ENCODE measurements at places on chromosomes 16 and 17.

- peak; percentile 36 for DNase-seq
Observed at GRCh38 chr17:81120149-81120484, 45.2 kb upstream of the PVALEF start.

DNA sequence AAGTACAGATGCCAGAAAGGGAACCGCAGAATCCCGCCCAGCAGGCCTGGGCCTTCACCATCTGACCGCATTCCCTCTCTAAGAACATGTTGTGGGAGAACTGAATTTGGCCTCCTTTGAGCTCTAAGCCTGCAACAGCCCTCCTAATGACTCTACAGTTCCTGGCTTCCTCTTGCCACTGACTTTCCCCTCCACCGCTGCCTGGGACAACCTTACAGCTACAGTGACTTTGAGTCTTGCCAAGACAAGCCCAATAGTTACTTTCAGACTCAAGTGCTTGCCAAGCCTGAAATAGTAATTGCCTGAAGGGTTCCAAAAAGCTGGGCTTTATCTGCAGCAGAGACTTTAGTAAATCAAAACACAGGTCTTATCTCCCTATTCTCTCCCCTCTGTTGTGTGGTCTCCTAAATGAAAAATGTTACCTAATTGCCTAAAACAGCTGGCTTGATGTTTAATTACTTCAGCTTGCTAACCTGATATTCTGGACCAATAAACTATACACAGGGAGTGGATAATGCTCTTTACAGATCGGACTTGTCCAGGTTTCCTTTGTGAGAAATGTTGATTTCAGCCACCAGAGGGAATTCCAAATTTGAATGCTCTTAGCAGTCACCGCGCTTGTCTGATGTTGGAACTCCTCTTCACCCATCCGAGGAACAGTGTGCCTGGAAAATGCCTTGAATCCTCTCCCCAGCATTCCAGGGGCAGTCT, 85.1 kb upstream of the TBX2 start:
- peak; percentile 34 for DNase-seq

GRCh38 chr16:77562497-77562896, 127.7 kb upstream of the ADAMTS18 start:
- no peak for DNase-seq

DNA sequence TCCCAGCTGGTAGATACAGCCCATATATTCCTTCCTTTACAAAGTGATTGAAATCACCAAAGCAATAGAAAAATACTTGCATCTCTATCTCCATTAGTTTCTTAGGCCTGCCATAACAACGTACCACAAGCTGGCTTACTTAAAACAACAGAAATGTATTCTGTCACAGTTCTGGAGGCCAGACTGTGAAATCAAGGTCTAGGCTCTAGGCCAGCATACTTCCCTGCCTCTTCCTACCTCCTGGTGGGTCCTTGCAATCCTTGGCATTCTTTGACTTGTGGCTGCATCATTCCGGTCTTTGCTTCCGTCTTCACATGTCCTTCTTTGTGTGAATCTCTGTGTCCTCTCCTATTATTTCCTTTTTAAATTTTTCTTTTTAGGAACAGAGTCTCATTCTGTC, 62.5 kb downstream of the ERCC4 start:
- DNase-seq: no peak

- no peak for DNase-seq
Observed at GRCh38 chr16:2792940-2793339, 5.3 kb upstream of the PRSS41 start.

DNA sequence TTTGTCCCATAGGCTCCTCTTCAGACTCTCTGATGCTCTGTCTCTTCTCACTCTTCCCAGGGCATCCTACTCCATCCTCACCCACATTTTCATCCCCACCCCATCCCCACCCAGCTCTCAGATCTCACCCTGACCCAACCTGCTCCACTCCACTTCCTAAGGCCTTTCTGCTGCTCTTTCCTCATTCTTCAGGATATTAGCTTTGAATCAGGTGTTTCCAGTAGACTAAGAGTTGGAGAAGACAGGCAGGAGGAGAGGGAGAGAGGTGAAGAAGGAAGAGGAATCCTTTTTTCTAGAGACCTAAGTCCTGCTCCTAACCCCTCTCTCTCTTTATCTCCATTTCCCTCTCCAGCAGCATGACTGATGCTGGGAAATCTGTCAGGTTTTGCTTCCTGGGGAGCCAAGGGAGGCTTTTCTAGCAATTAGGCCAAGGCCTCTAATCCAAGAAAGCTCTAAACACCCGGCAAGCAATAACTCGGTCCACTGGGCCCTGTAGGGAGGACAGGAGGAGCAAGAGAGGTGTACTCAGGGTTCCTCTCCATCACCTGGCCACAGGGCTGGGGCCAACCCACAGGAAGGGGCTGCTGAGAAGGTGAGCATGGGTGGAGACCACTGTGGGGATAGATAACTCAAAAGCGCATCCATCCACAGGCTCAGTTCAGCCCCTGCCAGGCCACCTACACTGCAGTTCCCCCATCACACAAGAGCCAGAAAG, 133.3 kb downstream of the TMEM132E start:
- no peak for DNase-seq

DNA sequence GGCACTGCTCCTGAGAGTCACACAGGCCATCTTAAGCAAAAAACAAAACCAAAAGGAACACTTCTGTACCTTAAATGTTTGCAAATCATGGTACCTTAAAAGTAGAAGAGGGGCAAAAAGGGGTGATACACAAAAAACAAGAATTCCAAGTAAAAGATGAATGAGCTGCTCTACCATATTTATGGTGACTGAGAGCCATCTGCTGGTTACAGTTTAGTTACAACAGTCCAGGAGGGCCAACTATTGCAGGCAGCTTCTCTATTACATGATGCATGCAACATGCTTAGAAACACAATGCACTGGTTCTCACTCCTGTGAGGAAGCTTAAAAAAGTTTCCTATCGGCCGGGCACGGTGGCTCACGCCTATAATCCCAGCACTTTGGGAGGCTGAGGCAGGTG, 53.5 kb downstream of the STX8 start:
- DNase-seq: no peak

- DNase-seq: no peak
Observed at GRCh38 chr17:47846716-47847340, 4.1 kb downstream of the SP6 start.

DNA sequence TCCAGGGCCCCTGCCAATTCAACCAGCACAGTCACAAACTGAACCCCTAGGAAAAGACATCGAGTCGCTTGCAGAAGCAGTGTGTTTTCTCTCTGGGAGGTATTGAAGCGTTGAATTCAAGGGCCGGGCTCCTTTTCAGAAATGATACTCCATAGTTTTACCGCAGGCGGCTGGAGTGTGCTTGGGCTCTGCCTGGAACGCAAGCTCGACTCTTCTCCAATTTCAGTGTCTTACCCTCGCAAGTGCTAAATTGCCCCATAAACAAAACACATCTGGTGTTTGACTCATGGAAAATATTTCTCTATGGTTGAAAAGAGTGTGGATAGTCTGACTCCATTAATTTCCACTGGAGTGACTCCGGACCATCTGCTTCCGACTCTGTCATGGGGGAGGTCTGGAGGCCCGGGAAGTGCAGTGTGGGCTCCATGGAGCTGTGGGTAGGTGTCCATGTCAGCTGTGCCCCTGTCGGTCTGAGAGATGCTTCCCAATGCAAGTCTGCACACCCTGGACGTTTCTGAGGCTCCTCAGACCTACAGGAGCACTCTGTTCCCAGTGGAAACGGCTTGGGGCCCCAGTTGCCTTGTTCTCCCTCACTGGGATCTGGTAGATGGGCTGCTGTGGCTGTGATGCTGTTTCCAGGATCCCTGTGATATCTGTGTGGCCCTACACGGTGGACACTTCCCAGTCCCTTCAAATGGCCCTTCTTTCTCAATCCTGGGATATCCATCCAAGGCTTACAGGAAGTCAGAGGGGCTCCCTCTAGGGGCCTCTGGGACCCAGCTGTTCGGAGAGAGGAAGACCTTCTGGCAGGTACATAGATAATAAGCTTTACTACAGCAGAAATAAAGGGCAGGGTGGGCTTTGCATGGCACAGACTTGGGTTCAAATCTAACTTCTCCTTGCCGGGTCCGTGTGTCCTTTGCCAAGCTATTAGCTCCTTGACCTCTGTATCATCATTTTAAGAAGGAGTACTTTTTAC, 119.8 kb upstream of the CDH13 start:
- no peak for DNase-seq

DNA sequence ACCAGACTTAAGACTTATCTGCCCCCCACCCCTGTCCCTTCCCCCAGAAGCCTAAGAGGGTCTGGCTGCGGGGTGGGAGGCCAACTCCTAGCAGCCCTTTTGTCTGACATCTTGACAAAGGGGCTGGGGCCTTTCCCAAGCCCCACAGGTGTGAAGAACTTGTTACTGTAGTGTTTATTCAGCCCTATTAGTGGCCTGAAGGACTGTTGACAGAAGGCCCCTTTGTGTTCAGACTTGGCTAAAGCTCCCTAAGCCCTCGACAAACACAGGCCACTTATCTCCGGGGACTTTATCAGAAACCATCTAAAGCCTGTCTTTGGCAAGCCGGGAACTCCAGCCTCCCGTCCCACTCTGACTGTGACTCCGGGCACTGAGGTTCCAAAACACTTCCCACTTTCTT, 129.8 kb downstream of the NTN1 start:
- DNase-seq: no peak

DNA sequence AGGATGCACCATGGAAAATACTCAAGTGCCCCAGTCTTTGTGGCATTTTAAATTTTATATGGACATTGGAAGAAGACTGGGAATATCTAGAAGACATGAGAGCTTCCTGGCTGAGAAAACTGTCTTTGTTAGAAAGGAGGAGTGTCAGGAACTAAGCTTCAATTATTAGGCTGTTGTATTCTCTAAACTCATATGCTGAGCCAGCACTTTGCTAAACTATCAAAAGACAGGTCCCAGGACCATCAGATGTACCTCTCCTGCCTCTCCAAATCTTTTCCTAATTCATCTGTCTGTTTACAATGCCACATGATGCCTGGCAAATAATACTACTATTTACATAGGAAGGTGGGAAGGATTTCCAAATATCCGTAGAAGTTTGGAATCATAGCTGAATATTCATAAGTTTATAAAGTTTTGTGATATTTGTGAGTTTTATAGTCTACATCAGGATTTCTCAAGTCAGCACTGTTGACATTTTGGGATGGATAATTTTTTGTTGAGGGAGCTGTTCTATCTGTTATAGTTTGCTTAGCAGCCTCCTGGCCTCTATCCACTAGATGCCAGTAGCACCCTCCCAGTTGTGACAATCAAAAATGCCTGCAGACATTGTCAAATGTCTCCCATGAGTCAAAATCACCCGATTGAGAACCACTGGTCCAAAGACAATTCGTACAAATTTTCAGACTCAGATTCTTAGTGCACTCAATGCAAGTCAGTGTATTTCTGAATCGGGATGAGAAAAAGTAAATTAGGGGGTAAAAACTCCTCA, 61.2 kb upstream of the NETO2 start:
- DNase-seq: peak; percentile 11

DNA sequence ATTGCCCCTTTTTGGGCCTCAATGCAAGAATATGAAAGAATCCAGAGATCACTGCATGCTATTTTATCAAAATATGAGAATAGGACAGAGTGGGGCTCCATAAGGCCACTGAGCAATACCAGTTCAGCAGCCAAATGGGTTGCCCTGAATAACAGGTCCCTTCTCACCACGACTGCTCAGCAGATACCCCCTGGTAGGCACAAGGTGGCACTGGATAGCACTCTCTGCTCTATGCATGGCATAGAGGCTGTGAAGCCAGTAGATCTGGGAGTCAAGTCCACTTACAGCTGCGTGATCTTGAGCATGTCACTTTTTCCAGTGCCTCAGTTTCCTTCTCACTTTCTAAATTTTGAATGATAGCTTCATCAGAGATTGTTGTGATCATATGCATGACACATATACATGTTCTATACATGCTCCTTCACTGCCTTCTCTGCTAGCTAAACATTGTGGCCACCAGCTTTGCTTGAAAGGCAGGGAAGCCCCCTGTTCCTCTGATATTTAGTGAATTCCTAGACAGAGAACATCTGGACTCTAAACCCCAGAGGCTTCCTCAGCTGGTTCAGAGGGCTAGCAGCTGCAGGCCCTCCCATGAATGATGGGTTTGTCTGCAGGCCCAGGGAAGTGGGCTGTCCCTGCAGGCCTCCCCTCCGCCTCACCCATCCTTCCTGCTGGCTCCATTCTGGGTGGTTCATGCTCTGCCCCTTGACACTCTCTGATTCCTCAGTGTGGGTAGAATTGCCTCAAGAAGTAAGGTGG, 84.9 kb upstream of the ASIC2 start:
- no peak for DNase-seq

DNA sequence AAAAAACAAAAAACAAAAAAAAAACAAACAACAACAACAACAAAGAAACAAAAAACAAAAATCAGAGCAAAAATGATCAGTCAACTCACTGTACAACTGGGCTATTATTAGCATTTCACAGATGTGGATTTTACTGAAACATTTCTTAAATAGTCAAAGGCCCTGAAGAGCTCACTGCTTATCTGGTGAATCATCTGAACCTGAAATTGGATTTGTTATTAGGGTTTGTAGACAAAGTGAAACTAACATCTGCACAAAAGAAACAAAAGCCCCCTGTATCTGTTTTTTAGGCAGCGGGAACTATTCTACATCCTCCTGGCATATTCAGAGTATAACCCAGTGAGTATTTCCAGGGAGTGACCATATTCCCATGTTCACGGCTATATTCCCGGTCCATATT, 32.6 kb upstream of the KSR1 start:
- DNase-seq: no peak

- DNase-seq: no peak
Observed at GRCh38 chr17:685006-685405, 29.6 kb downstream of the VPS53 start.

GRCh38 chr16:83458612-83459011, 349.2 kb upstream of the HSBP1 start:
- no peak for DNase-seq

DNA sequence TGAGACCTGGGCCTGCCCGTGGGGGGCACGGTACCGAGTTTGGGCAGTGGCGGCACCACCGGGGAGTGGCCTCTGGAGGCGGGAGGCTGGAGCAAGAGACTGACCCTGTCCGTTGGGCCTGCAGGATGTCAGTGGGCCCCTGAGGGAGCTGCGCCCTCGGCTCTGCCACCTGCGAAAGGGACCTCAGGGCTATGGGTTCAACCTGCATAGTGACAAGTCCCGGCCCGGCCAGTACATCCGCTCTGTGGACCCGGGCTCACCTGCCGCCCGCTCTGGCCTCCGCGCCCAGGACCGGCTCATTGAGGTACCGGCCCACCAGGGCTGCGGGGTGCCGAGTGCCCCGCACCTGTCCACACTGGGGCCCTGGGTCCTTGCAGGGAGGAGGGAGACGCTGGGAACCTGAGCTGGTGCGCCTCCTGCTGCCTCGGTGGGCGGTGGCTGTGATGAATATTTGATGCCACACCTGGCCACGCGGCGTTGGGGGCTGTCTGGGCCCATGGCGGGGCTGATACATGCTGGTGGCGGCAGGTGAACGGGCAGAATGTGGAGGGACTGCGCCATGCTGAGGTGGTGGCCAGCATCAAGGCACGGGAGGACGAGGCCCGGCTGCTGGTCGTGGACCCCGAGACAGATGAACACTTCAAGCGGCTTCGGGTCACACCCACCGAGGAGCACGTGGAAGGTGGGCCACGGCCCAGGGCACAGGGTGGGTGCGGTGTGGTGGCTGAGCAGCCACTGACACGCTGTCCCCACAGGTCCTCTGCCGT, 9.7 kb downstream of the NHERF2 start:
- DNase-seq: no peak

- no peak for DNase-seq
Observed at GRCh38 chr16:16176328-16176727, 47.0 kb downstream of the ABCC6 start.

GRCh38 chr17:58531661-58532554, 17.5 kb upstream of the MTMR4 start:
- DNase-seq: no peak

All from LNCaP clone FGC (cell line).